ENCODE measurements at places on chromosomes 16 and 17. TPM values are rescaled to one million over a fixed set of nuclear protein-coding genes. Genes with fewer than 3 reads are reported as not detected.

Gene SLC16A11
- not detected for total RNA-seq

Gene CDH8
- 3.4 TPM for total RNA-seq

Gene XYLT1
- 1.3 TPM for total RNA-seq

Gene IL17C
- 0.15 TPM for total RNA-seq

Gene MFAP4
- total RNA-seq, result not detected

Gene TPPP3
- total RNA-seq, result 0.64 TPM

Gene AMZ2
- 46.5 TPM for total RNA-seq

Gene TP53TG3C
- 1.1 TPM for total RNA-seq

Gene CLEC3A
- total RNA-seq, result 0.15 TPM

Gene DBNDD1
- total RNA-seq, result 10.7 TPM
